ENCODE measurements at places on chromosomes 11 and 22.

- DNase-seq: no peak
Measured at GRCh38 chr11:68503792-68504191, 43.2 kb downstream of the PPP6R3 start.

DNA sequence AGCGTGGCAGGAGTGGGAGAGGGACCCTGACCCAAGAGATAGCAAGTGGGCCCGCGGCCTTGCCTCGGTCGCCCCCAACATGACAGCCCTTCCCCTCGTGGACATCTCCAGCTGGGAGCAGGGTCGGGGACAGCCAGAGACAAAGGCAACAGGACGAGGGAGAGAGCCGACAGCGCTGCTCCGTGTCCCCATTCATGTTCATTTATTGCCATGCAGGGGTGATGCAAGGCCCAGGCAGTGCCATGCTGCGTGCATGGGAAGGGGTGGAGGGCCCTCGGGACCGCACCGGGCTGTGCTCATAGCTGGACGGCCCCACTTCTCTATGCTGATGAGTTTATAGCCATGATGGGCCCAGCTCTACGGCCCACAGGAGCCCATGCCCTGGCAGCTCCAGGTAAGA, 12.7 kb downstream of the MRPL23 start:
- no peak for DNase-seq

DNA sequence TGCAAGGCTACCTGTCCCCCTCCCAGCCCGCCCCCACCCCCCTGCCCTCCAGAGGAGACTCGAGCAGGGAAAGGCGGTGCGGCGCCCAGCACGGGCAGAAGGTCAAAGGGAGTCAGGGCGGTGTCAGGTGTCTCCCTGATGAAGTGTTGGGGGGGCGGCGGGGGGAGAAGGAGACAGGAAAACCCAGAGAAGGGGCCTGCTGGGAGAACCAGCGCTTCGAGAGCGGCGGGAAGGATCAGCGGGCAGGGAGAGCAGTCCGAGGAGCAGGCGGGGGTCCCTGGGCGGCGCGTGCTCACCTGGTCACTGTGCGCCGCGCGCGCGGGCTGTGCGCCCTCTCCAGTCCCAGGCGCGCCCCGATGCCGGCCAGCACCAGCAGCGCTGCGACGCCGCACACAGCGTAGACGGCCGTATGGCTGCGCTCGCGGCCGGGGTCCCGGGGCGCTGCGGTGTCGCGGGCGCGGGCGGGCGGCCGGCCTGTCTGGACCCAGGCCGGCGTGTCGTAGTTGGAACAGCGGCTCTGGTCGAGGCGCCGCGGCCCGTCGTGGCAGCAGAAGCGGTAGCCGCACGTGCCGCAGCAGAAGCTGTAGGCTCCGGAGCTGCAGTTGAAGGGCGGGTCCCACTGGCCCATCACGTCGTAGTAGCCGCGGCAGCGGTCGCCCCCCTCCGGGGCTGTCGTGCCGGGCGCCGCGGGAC, 886 bp downstream of the SHISA8 start:
- DNase-seq: no peak

- no peak for DNase-seq
Measured at GRCh38 chr22:29136782-29137700, 64.2 kb downstream of the KREMEN1 start.

DNA sequence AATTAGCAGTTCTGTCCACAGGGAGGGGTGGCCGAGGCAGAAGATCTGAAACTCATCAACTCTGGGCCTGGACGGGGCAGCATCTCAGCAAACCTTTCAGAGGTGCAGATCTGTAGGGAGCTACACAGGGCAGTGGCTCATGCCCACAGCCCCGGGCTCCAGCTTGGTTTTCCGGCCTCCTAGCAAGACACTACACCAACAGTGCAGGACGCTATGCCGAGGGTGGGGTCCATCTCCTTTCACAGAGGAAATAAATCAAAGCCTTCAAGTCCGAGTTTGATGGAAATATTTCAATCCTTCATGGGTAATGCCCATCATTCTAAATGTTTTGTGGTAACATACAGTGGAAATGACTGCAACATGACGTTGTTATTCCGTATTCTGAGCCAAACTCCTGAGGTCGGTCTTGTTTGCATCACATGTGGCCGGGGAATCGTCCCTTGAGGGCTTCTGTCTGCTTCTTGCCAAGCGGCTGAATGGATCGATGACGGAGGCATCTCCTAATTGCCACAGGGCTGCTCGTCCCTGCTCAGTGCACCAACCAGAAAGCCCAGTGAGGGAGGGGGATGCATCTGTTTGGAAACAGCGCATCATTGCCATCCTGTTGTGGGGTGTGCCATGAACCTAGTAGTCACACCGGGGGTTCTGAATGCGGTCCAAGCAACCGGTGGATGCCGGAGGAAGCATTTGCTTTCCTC, 30.0 kb downstream of the LINC01488 start:
- peak; percentile 90 for DNase-seq

DNA sequence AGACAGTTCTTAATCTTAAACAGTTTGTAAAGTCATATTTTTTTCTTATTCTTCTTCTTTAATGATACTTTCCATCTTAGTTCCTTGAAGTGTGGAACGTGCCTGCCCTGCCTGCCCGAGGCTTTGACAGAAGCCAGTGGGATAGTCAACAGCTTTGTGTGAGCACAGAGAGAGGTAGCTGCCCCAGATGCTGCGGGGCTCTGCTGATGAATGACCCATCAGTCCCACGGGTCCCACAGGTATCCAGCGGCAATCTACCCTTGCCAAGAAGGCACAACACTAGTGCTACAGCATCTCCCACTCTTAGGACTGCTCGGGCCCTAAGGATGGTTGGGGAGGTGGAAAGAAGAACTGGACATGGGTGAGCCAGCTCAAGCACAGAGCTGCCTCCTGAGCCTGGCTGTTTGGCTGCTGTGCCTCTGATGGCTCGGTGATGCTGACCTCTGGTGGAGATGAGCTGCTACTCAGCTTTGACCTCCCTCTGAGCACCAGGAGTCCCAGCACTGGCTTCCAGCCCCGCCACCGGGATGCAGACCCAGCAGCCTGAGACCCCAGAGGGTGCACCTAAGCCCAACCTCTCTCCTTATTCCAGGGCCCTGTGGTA, 11.8 kb upstream of the APLNR start:
- peak; percentile 69 for DNase-seq

- DNase-seq: no peak
Measured at GRCh38 chr11:133123366-133123765, 408.9 kb downstream of the OPCML start.

GRCh38 chr11:47800759-47801158, 33.6 kb upstream of the FNBP4 start:
- DNase-seq: no peak

DNA sequence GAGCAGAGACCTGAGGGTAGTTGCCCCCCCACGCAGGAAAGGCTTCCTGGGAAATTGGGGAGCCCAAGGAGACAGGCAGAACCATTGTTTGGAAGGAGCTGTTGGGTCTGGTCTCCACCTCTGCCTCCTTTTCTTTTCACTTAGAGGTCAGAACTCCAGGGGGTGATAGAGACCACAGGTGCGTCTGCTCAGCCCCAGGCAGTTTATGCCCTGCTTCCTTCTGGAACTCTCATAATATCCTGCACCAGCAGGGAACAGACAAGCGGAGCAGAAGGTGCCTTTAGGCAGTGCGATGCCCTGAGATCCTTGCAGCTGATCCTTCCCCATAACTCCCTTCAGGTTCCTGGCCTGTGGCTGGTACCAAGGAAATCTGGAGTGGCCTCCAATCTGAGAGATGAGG, 120.2 kb downstream of the NECTIN1 start:
- no peak for DNase-seq

GRCh38 chr11:94494126-94494680, 419 bp downstream of the ANKRD49 start:
- DNase-seq: no peak

GRCh38 chr11:99571094-99571493, 550.3 kb downstream of the CNTN5 start:
- DNase-seq: no peak

DNA sequence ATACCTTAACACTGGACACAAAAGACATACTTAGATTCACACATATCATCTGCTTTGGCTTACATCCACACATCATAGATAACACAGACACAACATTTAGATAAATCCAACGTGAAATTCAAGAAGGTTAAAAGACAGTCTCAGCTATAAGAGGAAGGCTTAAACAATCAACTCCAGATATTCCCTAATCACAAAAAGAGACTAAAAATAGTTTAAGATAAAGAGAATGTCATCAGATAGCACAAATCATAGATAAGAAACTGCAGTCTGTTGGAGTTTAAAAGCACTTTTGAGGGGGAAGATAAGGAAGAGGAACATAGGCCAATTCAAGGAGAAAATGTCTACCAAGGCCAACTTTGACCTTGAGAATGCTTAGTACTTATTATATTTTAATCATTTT, 504.8 kb downstream of the JRKL start:
- DNase-seq: no peak

DNA sequence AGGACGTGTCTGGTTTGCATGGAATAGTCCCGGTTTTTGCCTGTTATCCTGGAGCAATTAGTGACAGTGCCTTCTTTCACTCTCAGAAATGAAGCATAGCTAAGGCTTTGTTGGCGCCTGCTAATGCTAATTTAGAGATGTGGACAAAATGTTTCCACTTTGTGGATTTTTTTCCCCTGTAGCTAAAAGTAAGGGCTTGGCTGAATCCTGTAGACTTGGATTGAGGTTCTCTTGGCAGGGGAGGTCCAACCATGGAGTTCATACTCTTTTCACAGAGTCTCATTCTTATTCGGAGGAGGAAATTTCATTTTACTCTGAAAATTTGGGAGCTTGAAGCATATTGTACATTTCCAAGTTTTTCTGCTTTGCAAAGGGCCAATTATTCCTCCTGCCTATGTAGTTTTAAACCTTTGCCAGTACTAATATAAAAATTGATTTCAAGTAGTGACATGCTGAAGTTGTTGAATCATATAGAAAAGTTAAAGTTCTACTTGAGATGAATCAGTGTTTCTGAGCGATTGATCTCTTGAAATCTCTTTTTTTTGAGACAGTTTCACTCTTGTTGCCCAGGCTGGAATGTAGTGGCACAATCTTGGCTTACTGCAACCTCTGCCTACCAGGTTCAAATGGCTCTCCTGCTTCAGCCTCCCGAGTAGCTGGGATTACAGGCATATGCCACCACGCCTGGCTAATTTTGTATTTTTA, 20.0 kb downstream of the PPFIA1 start:
- no peak for DNase-seq

DNA sequence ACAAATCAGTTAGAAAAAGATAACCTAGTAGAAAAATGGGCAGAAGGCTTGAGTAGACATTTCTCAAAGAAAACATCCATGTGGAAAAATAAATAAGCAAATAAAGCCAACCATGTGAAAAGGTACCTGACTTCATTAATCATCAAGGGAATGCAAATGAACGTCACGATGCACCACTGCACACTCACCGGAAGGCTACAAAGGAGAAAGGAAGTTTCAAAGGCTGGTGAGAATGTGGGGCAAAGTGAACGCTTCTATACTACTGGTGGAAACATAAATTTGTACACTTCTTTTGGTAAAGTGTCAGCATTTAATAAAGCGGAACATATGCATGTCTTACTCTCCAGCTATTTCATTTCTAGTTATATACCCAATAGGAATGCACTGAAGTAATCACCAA, 166.8 kb downstream of the CSNK2A3 start:
- no peak for DNase-seq

DNA sequence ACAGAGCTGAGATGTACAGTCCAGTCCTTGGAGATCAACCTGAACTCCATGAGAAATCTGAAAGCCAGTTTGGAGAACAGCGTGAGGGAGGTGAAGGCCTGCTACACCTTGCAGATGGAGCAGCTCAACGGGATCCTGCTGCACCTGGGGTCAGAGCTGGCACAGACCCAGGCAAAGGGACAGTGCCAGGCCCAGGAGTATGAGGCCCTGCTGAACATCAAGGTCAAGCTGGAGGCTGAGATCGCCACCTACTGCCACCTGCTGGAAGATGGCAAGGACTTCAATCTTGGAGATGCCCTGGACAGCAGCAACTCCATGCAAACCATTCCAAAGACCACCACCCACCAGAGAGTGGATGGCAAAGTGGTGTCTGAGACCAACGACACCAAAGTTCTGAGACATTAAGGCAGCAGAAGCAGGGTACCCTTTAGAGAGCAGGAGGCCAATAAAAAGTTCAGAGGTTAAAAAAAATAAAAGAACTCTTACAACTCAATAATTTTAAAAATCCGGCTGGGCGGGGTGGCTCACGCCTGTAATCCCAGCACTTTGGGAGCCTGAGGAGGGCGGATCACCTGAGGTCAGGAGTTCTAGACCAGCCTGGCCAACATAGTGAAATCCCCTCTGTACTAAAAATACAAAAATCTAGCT, 69.9 kb upstream of the RTL6 start:
- peak; percentile 45 for DNase-seq

GRCh38 chr11:57324154-57324885, 432 bp downstream of the TNKS1BP1 start:
- DNase-seq: peak; percentile 55

DNA sequence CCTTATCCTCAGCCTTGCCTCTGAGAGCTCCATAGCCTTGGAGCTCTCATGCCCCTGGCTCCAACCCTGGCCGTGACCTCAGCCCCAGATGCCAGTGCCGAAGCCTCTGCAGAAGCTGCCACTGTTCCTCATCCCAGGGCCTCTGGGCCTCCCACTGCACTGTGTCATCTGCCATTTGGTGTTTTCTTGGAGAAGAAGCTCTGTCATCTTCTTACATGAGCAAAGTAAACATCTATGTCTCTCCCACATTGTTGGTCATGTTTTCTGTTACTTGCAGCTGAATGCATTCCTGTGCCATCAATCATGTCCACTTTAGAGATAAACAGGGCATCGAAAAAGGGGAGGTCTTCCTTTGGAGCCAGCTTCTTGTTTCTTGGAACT, 45.0 kb upstream of the FTH1 start:
- peak; percentile 52 for DNase-seq

- DNase-seq: no peak
Measured at GRCh38 chr11:19161651-19162050, 40.1 kb downstream of the CSRP3 start.

DNA sequence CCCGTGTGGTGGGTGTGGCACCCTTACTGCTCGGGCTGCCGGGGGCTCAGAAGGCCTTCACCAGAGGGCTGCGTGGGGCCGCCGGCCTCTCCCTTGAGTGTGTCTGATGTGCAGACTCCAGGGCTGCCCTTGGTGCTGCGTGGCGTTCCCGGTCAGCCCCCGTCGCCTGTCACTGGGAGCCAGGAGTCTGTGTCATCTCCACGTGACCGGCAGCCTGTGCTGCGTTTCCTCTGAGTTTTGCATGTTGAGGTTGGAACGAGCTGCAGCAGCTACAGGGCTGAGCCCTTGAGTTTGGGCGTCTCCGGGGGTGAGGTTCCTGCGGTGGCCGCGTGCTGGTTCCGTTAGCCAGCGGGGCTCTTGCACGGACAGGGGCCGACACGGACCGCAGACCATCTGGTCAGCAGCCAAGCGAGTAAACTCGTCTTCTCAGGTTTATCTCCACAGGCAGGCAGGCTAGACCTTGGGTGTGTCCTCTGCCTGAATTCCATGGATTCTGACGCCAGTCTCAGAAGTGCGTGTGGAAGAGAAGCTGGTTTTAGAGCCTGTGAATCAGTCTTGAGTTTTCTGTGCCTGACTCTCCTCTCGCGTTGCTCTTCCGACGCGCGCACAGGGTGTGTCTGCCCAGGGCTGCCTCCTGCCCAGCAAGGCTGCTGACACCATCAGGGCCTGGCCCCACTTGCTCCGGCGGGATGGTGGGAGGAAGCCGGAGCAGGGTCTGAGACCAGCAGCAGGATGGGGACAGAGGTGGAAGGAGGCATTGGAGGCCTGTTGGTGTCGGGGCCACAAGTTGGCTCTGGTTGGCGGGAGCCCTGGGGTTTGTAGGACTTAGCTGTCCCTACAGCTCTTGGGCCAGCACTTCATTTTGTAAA, 10.5 kb downstream of the PTDSS2 start:
- no peak for DNase-seq
